ENCODE measurements at places on chromosomes 6 and 20.

DNA sequence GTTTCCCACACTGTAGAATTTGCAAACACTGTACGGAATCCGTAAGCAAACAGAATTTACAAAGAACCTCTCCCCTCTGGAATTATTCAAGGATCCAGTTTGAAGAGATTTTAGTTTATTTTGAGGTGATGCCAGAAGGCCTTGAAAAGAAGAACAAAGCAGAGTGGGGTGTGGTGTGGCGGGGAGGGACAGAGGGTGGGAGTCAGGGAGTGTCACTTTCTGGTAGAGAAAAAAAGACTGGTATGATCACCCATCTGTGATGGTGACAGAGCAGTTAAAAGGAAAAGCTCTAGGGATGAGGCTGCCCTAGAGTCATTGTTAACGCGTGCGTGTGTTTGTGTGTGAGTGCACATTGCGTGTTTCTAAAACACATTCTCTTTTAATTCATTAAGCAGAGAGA is 97.0 kb upstream of the F13A1 start:
- DNase-seq: no peak

GRCh38 chr6:134183844-134184243 is 131.4 kb upstream of the SLC2A12 start:
- no peak for DNase-seq

GRCh38 chr6:13288481-13288880 is 39.9 kb downstream of the TBC1D7 start:
- DNase-seq: no peak

- DNase-seq: no peak
Observed at GRCh38 chr20:35151736-35152135, 4.6 kb upstream of the EDEM2 start.

GRCh38 chr20:10647471-10647870 is 26.3 kb downstream of the JAG1 start:
- DNase-seq: no peak

DNA sequence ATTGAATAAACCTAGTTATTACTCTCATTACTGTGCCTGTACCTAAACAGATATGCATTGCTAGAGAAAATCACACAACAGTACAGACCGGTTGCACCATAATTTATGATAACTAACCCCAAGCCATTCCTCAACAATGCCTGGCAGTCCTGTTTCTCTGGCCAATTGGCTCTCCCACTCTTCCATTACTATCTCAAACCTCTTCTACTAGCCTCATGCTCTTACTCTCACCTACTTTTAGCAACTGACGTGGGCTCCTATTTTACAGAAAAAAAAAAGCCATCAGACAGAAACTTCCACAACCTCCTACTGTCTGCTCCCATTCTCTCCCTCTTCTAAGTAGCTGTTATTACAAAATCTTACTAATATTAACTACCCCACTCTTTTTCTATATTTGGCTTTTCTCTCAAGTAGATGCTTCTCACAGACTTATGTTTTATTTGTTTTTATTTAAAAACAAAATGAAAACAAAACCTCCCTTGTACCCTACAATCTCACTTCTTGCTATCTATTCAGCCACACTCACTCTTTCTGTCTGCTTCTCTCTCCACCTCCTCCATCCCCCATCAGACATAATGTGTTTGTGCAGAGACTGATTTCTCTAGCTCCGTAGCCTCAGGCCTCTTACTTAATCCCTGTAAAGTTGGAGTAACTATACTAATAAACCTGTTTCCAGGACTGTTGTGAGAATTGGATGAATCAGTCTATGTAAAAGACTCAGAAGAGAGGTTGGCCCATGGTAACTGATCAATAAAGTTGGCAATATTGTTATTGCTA is 9.1 kb downstream of the GOPC start:
- DNase-seq: no peak

DNA sequence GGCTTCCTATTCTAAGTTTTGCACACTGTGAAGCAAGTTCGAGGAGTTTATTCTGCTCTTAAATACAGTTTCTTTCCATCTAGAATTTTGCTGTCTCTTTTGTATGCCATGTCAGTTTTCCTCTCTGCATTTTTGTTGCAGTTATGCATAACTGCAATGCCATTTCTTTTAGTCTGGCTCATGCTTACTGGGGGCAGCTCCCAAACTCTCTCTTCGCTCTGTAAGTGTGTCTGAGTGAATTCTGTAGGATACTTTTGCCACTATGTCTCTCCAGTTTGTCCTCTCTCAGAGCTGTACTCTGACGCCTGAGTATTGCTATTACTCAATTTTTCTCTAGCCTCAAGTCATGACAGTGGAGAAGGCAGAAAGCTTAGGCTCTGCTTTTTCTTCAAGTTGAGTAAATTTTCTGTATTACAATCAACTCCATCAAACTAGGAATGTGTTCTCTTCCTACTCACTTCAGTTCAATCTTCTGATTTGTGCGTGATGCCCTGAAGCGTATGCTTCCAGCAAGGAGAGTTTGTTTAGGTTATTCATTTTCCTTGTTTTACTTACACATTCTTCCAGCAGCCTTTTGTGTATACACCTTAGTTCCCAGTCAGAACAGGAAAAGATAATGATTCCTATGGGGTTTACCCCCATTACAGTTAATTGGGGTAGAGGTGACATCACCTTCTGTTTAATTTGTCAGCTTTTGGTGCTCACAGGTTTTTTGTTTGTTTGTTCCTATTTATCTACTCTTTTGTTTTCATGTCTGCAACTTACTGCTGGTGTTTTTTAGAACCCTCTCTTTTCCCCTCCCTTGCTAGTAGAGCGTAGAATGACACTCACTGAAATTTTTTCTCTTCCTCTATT is 430.9 kb downstream of the BCKDHB start:
- DNase-seq: no peak

DNA sequence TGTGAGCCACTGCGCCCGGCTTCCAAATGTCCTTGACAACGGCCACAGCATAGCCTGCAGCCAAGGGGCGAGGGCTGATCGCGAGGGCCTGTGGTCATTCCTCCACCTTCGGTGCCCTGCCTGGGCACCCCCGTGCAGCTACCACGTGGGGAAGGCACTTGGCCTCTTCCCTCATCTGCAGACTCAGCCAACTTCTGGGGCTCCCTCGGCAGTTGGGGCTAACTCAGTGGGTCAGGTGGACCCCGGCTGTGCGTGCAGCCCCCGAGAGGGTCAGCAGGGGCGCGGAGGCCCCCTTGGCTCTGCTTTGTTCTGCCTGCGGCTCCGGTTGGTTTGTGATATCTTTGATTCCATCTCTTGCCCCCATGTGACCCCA is 52.9 kb upstream of the BHLHE23 start:
- no peak for DNase-seq

DNA sequence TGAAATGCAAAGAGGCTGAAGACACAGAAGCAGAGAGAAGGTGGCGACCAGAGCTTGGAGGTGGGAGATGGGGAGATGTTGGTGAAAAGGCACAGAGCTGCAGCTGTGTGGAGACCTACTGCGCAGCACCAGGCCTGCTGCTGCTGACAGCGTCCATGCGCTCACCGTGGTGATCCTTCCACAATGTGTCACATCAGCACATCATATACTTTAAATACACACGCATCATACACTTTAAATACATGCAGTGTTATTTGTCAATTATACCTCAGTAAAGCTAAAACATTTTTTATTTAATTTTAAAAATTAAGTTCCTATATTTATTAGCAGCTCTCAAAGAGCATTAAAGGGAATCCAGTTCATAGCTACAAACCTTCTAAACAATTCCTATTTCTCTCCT is 200.9 kb downstream of the TTLL2 start:
- no peak for DNase-seq

Measured in mesothelial cell of epicardium (in vitro differentiated cells).